Cortex of kidney (tissue), 1 donor: ENCODE measurements at places on chromosomes 11 and 22.

GRCh38 chr11:2775083-2775625 lies 75.4 kb upstream of the KCNQ1OT1 start:
- DNase-seq: no peak

GRCh38 chr11:39804271-39804670 lies 1655.2 kb downstream of the LRRC4C start:
- no peak for DNase-seq

- DNase-seq: no peak
Measured at GRCh38 chr22:31870890-31871289, 73.4 kb upstream of the YWHAH start.

DNA sequence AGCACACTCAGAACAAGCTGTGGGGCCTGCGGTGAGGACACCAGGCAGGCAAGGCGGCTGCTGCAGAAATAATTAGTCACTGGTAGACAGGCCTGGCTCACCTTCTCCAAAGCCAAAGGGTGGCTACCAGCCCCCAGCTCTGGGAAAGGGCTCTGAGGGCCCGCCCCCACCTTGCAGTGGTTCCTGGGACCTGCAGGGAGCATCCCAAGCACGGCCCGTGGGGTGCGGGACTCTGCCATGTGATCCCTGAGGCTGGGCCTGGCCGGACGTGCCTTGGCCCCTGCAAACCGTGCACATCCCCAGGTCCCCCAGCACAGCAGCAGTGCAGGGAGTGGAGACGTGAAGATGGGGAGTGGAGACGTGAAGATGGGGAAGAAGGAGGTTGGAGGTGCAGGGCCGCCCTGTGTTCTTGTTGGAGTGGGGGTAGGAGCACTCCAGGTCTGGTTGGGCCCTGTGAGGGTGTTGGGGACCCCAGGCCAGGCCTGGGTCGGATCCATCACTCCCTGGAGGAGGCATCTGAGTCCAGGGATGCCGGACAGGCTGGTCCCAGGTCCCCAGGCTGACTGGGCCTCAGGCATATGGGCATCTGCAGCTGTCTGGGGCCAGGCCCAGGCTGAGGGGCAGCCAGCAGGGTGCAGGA lies 41.9 kb downstream of the RTN4R start:
- no peak for DNase-seq

GRCh38 chr11:26859416-26859815 lies 134.5 kb upstream of the FIBIN start:
- DNase-seq: no peak

DNA sequence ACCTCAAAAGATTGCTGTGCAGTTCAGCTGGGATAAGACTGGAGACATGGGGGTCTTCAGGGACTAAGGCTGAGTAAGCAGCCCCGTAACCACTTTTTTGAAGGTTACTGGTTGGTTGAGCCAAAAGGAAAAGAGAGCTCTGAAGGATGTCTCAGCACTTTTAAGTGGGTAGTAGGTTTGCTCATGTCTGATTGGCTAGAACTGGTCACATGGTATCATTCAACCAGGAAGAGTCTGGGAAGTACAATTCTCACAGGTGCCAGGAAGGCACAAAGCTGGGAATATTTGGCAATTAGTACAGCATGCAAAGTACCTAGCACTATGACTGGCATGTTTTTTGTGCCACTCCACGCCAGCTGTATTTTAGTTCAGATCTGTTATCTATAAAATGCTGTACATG lies 58.1 kb downstream of the SNX19 start:
- no peak for DNase-seq

DNA sequence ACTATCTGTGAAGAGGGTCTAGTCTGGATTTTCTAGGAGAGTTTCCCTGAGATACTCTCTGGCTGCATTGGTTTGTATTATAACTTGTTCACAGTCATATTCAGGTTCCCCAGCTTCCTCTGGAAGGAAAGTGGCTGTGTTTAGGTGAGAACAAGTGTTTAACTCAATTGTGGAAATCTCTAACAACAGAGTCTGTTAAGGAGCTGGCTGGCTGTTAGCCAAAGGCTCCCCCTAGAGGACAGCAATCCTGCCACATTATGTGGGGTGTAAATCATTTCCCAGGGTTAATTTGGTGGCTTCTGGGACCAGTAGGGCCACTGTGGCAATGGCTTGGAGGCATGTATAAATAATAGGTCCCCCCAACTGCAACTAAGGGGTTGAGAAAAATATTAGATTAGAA lies 18.4 kb downstream of the MS4A6E start:
- DNase-seq: no peak

- no peak for DNase-seq
Measured at GRCh38 chr22:41531715-41532477, 12.4 kb downstream of the POLR3H start.

GRCh38 chr11:6648501-6648900 lies 7.1 kb downstream of the DCHS1 start:
- DNase-seq: no peak

GRCh38 chr11:87851234-87851633 lies 324.0 kb downstream of the RAB38 start:
- DNase-seq: no peak

DNA sequence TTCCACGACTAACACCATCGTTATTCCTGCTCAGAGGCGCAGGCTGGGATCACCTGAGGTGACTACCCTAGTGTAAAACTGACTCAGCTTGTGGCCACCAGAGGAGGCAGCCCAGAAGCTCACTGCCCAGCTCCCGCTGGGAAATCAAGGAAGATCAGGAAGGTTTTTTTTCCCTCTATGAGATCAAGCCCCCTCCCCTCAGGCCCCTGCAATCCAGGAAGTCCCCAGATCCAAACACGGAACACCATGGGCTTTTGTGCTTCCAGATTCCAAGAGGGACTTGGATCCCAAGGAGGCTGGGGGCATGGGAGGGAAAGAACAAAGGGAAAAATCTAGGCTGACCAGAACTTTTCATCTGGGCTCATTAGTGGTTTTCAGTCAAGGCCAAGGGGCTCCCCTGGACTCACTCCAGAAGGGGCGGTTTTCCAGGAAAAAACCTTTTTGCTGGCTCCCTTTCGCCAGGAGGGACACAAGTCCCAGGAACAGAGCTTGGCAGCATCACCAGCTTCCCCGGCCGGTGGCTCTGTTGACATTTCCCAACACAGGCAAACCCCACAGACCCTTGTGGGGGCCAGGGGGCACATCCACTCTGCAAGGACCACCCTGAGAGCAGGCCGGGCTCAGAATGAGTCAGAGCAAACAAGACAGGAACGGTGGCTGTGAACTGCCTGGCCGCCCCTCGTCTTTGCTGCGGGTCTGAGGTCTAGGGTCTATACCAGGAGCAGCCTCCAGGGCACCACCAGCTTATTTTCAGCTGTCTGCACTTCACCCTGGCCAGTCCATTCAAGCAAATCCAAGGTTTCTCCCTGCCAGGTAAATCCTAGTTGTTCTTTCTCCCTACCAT lies 36.8 kb downstream of the MYH9 start:
- DNase-seq: no peak

GRCh38 chr11:94449437-94449836 lies 44.2 kb downstream of the MRE11 start:
- no peak for DNase-seq

DNA sequence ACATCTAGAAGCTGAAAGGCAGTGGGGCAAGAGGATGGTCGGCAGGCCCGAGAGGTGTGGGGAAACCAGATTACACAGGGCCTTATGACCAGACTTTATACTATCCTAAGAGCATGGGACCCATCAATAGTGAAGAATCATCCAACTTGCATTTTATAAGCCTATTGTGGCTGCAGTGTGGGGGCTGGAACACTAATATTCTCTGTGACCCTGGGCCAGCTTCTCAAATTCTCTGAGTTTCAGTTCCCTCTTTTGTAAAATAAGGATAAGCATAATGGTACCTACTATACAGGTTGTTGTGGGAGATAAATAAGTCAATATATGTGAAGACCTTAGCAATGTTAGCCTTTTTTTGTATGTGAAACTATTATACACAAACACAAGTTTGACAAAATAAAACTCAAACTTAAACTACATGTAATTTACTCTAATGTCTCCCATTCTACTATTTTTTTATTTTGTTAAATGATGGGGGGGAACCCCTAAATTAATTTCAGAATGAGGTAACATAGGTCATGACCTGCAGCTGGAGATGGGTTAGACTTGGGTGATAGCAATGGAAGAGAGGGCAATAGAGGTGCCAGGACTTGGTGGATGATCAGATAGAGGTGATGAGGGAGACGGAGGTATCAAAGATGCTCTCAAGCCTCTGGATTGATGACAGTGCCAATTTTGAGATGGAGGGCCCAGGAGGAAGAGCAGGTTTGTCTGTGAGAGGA lies 30.1 kb downstream of the SMCO4 start:
- no peak for DNase-seq

DNA sequence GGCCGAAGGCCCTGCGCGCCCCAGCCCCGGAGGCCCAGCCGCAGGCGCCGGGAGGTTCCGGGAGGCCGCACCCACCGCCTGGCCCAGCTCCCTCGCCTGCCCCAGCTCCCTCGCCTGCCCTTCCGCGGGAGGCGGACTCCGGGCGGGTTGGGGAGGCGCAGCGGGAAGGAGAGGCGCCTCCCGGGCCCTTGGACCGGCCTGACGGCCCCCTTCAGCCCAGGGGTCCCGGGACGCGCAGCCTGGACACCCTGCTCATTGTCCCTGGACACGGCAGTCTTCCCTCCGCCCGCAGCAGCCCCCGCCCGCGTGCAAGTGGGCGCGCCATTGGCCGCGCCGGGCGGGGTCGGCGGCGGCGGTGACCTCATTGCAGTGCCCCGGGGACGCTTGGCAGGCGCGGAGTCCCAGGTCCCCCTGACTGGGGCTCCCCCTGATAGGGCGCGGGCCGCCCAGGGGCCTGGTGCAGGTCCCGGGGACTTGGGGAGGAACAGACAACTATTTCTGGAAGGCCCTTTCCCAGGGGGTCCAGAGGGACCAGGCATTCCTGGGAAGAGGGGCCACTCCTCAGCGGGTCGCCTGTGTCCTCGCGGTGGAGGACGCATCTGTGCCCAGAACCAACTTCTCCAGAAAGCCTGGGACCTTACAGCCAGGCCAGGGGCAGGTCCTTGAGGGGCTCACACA lies 501 bp downstream of the CD151 start:
- DNase-seq: no peak

DNA sequence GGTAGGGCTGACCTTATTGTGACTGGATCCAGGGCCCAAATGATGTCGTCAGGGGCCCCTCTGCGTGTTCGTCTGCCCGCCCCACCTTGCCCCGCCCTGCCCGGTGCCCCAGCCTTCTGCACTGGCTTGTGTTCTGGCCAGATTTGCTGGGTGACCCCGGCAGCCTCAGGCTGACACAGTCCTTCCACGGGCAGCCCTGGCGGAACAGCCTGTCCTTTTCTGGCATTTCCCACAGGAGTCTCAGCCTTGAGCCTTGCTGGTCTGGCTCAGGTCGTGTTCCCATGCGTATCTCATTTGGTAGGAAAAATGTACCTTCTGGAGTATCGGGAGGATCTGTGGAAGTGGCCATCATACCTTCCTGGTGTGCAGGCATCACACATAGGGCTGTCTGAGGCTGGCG lies 31.0 kb downstream of the IGHMBP2 start:
- DNase-seq: no peak

- no peak for DNase-seq
Measured at GRCh38 chr11:71329165-71329510, 76.8 kb upstream of the SHANK2 start.

GRCh38 chr11:109697140-109697843 lies 275.3 kb downstream of the C11orf87 start:
- DNase-seq: no peak

DNA sequence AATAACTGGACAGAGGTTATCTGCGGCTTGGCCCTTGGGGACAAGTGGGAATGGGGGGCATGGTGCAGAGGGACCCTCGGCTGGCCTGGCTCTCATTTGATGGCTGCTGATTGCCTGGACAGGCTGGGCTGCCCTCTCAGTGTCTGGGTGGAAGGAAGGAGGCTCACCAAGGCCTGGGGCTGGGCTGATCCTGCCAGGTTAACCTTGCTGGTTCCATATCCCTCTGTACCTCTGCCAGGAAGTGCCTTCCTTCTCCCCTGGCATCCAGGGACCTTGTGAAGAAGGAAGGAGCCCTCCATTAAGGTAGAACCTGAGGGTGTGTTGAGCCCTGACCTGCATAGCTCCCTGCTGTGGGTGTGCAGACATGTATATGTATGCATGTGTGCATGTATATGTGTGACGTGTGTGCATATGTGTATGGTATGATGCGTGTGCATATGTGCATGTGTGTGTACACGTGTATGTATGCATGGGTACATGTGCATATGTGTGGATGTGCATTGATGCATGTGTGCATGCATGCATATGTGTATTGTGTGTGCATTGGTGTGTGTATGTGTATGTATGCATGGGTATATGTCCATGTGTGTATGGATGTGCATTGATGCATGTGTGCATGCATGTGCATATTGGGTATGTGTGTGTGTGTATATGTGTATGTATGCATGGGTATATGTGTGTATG lies 433.9 kb downstream of the TBC1D22A start:
- no peak for DNase-seq

DNA sequence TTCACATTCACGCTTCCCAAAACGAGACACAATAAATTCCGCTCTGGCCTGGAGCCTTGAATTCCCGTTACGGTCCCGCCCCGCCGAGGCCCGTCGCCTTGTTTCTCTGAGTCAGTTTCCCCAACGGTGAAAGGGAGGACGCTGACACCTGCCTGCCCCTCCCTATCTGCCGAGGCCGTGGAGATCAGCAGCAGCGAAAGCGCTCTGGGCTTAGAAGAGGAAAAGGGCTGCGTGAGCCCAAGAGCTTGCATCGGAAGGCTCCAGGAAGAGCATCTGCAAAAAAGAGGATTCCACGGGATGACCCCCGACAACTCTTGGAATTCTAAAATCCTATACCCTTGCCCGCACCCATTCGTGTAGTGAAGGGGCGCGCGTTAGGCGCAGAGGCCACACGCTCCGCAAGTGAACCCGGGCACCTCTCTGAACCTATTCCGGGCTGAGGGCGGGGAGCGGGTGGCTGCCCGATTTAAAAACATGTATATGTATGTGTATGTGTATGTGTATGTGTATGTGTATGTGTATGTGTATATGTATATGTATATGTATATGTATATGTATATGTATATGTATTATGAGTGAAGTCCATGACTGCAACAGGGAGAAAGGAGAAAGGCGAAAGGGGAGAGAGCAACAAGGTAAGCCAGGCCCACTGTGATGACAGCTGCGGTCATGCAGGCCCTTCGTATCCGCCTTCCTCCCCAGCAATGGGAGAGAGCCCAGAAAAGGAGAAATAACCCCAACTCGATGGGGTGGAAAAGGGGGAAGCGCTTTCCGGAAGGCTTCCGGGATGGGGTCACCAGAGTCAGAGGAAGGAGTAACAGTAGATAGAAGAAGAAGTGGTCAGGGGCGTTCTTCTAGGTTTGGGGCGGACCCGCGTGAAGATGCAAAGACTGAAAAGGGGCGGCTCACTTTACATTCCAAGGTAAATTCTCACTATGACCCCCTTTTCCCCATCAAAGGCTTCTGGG lies 948 bp upstream of the MRTFA start:
- no peak for DNase-seq

GRCh38 chr22:32421484-32421883 lies 9.4 kb upstream of the RTCB start:
- DNase-seq: no peak

- DNase-seq: no peak
Measured at GRCh38 chr11:15716550-15716949, 601.8 kb downstream of the INSC start.

DNA sequence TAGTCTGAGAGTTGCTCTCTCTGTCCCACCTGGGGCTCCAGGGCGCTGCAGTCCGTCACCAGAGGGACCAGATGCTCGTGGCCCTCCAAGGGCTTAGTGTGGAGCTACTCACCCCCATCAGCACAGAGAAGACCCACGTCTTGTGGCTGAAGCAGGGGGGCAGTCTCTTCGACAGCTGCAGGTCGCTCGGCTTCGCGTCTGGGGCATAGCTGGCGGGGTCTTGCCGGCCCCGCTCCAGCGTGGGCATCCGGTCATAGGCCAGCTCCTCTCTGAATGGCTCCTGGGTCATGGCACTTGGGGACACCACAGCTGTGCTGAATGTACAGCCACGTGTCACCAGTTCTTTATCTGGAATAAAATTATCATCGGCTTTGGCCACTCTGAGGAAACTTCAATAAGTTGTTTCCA lies 608 bp downstream of the MLC1 start:
- no peak for DNase-seq
